ENCODE measurements at places on chromosomes 12 and 14.

- DNase-seq = no peak
Measured at GRCh38 chr14:60738843-60739508, 4.4 kb downstream of the MNAT1 start.

DNA sequence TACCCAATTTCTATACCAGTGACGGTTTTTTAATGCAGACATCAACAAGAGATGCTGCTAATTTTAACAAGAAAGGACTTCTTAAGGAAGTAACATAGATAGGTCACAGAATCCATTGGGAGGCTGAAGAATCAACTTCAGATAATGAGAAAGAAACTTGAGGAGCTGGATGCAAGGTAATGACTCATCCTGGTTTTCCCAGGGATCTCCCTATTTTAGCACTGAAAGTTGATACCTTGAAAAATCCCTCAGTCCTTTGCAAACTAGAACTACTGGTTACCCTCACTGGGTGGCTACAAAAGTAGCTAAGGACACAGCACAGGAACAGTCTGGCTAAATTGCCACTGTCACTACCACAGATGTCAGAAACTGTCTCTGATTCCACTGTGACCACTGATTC lies 561.9 kb downstream of the FLRT2 start:
- DNase-seq = no peak

- DNase-seq = no peak
Measured at GRCh38 chr12:95942101-95942523, 302 bp downstream of the CCDC38 start.

- DNase-seq = no peak
Measured at GRCh38 chr14:23550131-23550811, 1.3 kb downstream of the ZFHX2 start.

DNA sequence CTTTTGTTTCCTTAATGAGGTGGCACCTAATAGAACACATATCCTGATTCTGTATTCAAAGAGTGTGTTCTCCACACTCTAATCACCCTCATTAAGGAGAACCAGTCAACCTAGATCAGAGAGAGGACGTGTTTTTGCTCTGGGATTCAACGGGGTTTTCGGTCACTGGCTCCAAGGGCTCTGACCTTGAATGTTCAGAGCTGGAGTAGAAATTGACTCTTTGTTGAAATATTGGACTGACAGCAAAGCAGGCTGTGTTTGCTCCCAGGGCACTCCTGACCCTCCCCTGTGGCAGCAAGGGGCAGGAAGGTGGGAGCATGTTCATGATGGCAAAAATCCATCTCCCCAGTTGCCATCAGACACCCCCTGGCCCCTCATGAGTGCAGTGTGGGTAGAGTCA lies 1193.0 kb downstream of the AACS start:
- DNase-seq = no peak

DNA sequence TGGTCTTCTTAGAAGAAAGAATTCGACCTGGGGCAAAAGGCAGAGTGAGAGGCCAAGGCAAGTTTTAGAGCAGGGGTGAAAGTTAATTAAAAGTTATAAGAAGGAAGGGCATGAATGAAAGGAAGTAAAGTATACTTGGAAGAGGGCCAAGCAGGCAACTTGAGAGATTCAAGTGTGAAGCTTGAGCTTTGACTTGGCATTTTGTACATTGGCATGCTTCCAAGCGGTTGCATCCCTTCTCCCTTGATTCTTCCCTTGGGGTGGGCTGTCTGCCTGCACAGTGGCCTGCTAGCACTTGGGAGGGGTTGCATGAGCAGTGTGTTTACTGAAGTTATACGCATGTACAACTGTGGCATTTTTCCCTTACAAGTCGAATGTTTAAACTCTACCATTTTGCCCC lies 74.8 kb upstream of the MGAT4C start:
- DNase-seq = no peak

- DNase-seq = no peak
Measured at GRCh38 chr12:123533672-123534643, at the start of gene RILPL1. Gene RILPL1 (minus strand): TSS chr12:123533719. CDS start chr12:123533482, 237 bp downstream.

GRCh38 chr12:117010693-117011451 lies 88.3 kb downstream of the TESC start:
- no peak for DNase-seq

GRCh38 chr12:126752021-126752420 lies 1514.9 kb upstream of the TMEM132C start:
- no peak for DNase-seq

GRCh38 chr14:32560209-32560857 lies 231.2 kb downstream of the AKAP6 start:
- no peak for DNase-seq

- DNase-seq = no peak
Measured at GRCh38 chr12:115870021-115870420, 407.5 kb downstream of the MED13L start.

DNA sequence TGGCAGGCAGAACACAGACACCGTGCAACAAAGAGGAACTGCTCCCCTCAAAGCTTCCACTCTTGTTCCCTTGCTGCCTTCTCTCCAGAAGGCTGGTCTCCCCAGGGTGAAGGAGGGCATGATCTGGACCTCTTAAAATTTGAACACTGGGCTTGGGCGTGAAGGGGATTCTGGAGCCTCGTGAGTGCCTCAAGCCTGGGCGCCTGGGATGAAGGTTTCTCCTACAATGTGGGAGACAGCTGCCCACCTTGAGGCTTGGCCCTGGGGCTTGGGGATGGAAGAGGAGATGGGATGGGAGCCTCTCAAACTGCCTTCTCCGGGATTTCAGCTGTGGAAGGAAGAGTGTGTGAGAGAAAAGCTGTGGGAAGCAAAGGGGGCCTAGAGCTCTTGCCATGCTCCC lies 7.8 kb upstream of the RIN3 start:
- DNase-seq = no peak

DNA sequence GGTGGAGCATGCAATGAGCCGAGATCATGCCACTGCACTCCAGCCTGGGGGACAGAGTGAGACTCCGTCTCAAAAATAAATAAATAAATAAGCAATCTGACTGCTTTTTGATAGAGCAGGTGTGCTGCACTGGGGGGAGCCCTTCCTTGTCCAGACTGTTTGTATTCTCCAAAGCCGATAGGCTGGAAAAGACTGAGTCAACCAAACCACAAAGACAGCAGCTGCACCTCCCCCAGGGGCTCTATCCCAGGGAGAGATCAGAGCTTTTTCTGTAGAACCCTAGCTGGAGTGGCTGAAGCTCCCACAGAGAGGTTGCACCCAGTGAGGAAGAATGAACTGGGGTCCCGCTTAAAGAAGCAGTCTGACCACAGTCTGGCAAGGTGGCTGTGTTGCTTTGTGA lies 45.8 kb upstream of the LALBA start:
- no peak for DNase-seq

DNA sequence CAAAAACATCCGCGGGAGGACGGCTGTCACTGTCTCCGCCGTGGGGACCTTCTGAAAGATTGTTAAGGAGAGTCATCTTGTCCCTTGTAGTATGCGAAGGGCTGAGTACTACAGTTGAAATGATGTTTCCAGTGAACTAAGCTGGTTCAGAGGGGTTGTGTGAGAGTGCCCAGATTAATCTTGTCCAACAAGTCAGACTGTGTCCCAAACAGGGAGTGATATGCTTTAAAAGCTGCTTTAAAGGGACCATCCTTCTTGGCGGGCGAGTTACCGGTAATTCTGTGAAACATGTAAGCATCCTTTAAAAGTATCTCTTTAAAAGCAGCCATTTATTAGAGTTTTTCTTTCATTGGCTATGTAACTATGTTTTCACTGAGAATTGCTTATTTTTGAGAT lies 1.1 kb downstream of the WDR20 start:
- DNase-seq = no peak

DNA sequence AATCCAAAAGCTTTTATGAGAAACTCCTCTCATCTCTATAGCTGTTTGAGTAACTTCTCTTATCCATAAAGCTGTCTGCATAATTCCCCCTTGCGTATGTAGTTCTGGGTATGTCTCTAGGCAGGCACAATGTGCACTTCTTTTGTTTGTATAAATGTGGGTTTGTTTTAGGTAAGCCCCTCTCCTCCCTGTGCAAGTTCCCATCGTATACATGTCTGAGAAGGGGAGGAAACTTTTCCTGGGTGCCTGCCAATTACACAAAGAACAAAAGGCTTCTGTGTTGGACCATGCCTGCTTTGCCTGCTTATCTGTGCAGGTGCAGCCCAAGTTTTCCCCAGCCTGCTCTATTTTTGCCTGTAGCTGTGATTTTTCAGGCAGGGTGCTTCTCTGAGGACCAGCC lies 96.7 kb downstream of the CCER1 start:
- no peak for DNase-seq

- no peak for DNase-seq
Measured at GRCh38 chr12:106197906-106198623, 49.8 kb downstream of the CKAP4 start.

DNA sequence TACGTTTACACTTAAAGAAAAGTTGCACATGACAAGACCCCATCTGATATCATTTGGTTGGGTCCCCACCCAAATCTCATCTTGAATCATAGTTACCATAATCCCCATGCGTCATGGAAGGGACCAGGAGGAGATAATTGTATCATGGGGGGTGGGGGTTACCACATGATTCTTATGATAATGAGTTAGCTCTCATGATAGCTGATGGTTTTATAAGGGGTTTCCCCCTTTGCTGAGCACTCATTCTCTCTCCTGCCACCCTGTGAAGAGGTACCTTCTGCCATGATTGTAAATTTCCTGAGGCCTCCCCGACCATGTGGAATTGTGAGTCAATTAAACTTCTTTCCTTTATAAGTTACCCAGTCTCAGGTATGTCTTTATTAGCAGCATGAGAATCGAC lies 60.3 kb downstream of the PHLDA1 start:
- DNase-seq = no peak

GRCh38 chr14:63257299-63257698 lies 53.1 kb downstream of the RHOJ start:
- no peak for DNase-seq

GRCh38 chr12:57539-57938 lies 9.0 kb upstream of the IQSEC3 start:
- DNase-seq = no peak

- no peak for DNase-seq
Measured at GRCh38 chr14:42224053-42224888, 617.6 kb downstream of the LRFN5 start.
